ENCODE measurements at places on chromosomes 4 and X.

DNA sequence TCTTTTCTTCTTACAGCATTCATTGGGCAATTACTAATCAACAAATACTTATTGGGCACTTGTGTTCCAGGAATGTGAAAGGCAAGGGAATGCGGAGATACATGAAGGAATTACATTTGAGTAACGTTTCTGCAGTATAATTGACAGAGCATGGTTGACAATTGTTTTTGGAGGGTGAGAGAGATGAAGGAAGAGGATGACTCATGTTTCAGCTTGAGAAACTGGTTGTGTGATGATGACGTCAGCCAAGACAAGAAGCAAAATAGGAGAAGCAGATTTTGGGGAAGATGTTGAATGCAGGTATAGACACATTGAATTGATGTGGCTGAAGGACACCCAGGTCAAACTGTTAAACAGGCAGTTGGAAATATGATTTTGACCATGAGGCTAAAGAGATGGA lies 8.0 kb upstream of the CPEB2 start:
- no peaks in the 10 kb centered on the region for H3K36me3 ChIP-seq
- H3K4me3 ChIP-seq, result no peak overlapping the region
- H3K27ac ChIP-seq, result no peak overlapping the region

- H3K36me3 ChIP-seq, result no peaks in the 10 kb centered on the region
- H3K4me3 ChIP-seq, result no peak overlapping the region
- no peak for DNase-seq
These were observed 93.2 kb downstream of the SHOX start for GRCh38 chrX:723781-724180.

GRCh38 chr4:169745291-169745690 lies 12.5 kb downstream of the HPF1 start:
- no peaks in the 10 kb centered on the region for H3K27me3 ChIP-seq
- H3K36me3 ChIP-seq, result peaks cover 77% of the 10 kb centered on the region
- H3K27ac ChIP-seq, result no peak overlapping the region

- DNase-seq, result no peak
- peaks cover 44% of the 10 kb centered on the region for H3K4me1 ChIP-seq
- H3K4me3 ChIP-seq, result no peak overlapping the region
- H3K27ac ChIP-seq, result no peak overlapping the region
- no peaks in the 10 kb centered on the region for H3K27me3 ChIP-seq
These were observed 202.7 kb downstream of the SPRY1 start for GRCh38 chr4:123599061-123599919.

DNA sequence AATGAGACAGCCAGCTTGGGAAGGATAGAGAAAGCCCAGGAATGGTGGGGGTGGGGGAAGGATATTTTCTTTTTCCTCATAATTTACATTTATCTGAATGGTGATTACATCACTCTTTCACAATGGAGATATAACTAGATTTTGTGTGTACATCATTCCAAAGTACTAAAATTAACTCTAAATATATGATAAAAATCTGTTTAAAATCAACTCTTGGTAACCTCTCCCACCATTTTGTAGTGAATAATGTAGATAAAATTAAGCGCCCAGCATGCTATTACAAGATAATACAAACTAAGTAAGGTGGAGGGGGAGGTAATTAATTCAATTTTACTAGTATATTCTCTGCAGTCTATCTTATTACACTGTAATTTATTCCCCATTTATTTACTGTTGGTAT lies 78.9 kb downstream of the NCAPG start:
- no peak for DNase-seq
- H3K4me1 ChIP-seq, result no peaks in the 10 kb centered on the region
- H3K4me3 ChIP-seq, result no peak overlapping the region
- H3K36me3 ChIP-seq, result peaks cover 9% of the 10 kb centered on the region
- no peaks in the 10 kb centered on the region for H3K27me3 ChIP-seq

- no peak for DNase-seq
- H3K27me3 ChIP-seq, result no peaks in the 10 kb centered on the region
- no peak overlapping the region for H3K4me3 ChIP-seq
- no peaks in the 10 kb centered on the region for H3K4me1 ChIP-seq
- no peak overlapping the region for H3K27ac ChIP-seq
- peaks cover 93% of the 10 kb centered on the region for H3K36me3 ChIP-seq
These were observed 36.4 kb upstream of the MSANTD1 start for GRCh38 chr4:3212391-3213105.

DNA sequence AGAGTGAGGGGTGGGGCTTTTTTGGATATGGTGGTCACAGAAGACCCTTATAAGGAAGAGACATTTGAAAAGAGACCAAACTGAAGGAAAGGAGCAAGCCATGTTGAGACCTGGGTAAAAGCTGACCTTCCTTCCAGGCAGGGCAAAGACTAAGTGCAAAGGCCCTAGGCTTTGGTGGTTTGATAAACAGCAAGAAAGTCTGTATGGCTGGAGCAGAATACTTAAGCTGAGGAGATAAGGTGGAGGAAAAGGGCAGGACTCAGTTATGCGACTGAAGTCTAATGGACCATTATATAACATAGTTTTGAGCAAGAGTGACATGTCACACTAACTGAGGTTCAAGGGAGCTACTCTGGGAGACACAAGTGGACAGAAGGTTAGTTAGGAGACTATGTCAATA lies 20.0 kb downstream of the SH3RF1 start:
- H3K27me3 ChIP-seq, result peaks cover 14% of the 10 kb centered on the region
- H3K4me1 ChIP-seq, result no peaks in the 10 kb centered on the region
- no peak overlapping the region for H3K27ac ChIP-seq
- no peak overlapping the region for H3K4me3 ChIP-seq
- no peaks in the 10 kb centered on the region for H3K36me3 ChIP-seq

DNA sequence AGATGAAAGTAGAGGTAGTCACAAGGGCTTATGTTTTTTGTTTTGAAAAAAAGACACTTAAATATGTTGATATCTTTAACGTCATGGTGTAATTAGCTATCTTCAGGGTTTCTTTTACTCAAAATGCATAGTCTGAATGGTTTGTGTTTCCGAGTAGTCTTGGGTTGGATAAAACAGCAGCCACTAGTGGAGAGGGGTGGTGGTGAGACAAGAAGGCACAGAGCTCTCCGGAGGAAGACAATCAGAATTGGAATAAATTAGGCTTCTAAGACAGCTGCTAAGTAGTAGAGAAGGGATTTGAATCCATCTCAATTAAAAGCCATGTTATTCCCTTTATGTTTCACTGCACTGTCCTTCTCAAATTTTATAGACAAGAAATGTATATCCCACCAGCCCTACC lies 240.4 kb upstream of the VEGFC start:
- H3K4me3 ChIP-seq, result no peak overlapping the region
- no peak overlapping the region for H3K27ac ChIP-seq
- no peaks in the 10 kb centered on the region for H3K4me1 ChIP-seq
- no peak for DNase-seq
- no peaks in the 10 kb centered on the region for H3K36me3 ChIP-seq

- peaks cover 24% of the 10 kb centered on the region for H3K36me3 ChIP-seq
- peaks cover 3% of the 10 kb centered on the region for H3K27me3 ChIP-seq
These were observed 20.2 kb downstream of the ZDHHC9 start for GRCh38 chrX:129823522-129823921.

- DNase-seq, result no peak
- H3K4me1 ChIP-seq, result no peaks in the 10 kb centered on the region
- no peak overlapping the region for H3K4me3 ChIP-seq
- H3K27ac ChIP-seq, result no peak overlapping the region
- H3K36me3 ChIP-seq, result peaks cover 2% of the 10 kb centered on the region
These were observed 31.5 kb downstream of the GRSF1 start for GRCh38 chr4:70808151-70808550.

- peaks cover 5% of the 10 kb centered on the region for H3K36me3 ChIP-seq
- DNase-seq, result no peak
- no peak overlapping the region for H3K27ac ChIP-seq
- H3K4me3 ChIP-seq, result no peak overlapping the region
- H3K4me1 ChIP-seq, result peaks cover 4% of the 10 kb centered on the region
- H3K27me3 ChIP-seq, result no peaks in the 10 kb centered on the region
These were observed 23.6 kb downstream of the MGST2 start for GRCh38 chr4:139689093-139689722.

DNA sequence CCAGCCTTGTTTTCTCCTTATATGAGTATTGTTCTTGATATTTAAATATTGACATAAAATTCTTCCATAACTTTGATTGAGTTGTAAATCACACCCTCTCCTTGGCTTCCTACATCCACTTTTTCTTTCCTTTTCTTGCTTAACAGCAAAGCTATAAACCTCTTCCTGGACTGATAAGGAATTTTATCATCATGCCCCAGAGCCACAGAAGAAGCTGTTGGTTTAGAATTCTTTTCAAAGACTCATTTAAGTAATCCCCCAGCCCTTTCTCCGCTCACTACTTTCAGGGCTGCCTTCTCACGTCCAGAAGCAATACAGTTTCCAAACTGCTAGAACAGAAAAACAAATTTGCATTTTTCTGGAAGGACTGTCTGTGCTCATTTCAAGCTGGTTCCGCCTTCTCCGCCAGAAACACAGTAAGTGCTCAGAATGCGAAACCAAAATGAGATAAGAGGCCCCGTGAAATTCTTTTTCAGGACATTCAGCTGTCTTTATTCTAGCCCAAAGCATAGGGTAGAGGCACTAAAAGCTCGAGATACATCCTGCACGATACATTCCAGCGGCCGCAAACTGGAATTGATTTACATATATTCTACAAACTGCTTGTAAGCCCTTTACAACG lies 849 bp downstream of the MID1 start:
- DNase-seq, result no peak
- no peak overlapping the region for H3K27ac ChIP-seq
- H3K27me3 ChIP-seq, result peaks cover 86% of the 10 kb centered on the region
- no peaks in the 10 kb centered on the region for H3K36me3 ChIP-seq
- peaks cover 9% of the 10 kb centered on the region for H3K4me1 ChIP-seq

GRCh38 chr4:78058591-78059523 lies 1.7 kb downstream of the FRAS1 start:
- DNase-seq, result peak; percentile 38
- peak overlapping the region; percentile 81 for H3K4me3 ChIP-seq
- H3K27ac ChIP-seq, result peak overlapping the region; percentile 58
- peaks cover 86% of the 10 kb centered on the region for H3K27me3 ChIP-seq

DNA sequence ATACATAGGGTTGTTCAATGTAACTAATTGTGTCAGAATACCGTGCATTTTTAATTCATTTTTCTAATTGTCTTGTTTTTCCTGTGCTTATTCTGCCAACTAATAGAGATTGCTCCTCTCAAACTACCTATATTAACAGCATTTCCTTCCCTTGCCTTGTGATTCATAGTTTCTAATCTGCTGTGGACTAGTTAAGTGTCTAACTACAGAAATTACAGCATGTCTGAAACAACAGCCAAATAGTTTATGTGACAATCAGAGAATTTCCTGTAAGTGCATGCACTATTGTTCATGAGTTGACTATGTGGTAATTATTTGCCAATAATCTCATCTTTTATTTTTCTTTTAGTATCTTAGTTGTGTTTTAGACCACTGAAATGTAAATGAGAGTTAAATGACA lies 4.1 kb upstream of the SEC24B start:
- H3K36me3 ChIP-seq, result peaks cover 21% of the 10 kb centered on the region
- H3K27me3 ChIP-seq, result no peaks in the 10 kb centered on the region
- H3K27ac ChIP-seq, result peak overlapping the region; percentile 90
- peaks cover 43% of the 10 kb centered on the region for H3K4me1 ChIP-seq

DNA sequence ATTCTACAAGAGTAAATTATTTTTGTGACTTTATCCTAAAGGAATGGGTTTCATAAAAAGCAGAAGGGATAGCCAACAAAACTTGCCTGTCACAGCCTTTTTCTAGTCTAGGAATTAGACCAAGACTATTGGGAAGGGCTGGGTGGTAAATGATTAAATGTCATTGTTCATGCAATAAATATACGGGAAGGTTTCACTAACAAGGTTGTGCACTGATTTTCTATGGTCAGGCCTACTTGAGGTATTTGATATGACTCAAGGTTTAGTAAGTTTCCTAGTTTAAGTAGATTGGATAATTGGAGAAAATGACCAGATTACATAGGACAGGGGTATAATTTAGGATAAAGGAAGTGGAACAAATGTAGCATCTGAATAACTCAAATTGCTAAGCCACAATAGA lies 249.1 kb upstream of the BMP3 start:
- DNase-seq, result no peak
- H3K4me3 ChIP-seq, result no peak overlapping the region
- H3K27me3 ChIP-seq, result no peaks in the 10 kb centered on the region
- H3K27ac ChIP-seq, result no peak overlapping the region

DNA sequence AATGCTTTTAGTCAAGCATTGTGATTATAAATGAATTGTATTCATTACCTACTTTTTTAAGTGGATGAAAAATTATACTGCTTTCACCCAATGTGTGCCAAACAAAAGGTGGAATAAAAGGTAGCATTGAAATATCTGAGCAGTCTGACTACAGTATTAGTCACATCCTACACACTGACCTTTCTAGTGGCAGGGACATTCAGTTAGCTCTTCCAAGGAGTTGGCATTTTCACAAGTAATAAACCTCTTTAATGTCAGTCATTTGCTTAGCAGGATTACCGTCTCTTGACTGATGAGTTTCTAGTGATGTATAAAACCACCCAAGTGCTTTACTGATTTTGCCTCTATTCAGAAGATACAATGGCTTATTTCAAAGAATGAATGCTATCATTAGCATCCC lies 687.9 kb downstream of the ARAP2 start:
- DNase-seq, result no peak
- H3K27me3 ChIP-seq, result no peaks in the 10 kb centered on the region
- no peaks in the 10 kb centered on the region for H3K36me3 ChIP-seq
- no peak overlapping the region for H3K27ac ChIP-seq
- no peaks in the 10 kb centered on the region for H3K4me1 ChIP-seq

DNA sequence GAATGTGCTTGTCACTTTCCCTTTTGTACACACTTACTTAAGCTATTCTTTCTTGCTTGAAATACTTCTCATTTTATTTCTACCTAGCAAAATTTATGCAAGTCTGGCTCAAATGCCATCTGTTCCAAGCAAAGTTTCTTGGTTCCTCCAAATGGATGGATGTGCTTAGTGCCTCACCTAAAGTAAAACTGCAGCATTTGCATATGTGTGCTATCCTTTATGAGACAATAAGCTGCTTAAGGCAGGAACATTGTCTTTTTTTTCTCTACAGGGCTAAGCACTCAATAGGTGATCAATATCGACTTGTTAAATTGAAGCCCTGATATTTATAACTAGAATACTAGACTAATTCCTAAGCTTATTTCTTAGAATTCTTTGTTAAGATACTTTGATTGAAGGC lies 136.8 kb downstream of the CYLC1 start:
- H3K36me3 ChIP-seq, result no peaks in the 10 kb centered on the region
- no peak overlapping the region for H3K4me3 ChIP-seq
- DNase-seq, result no peak
- no peaks in the 10 kb centered on the region for H3K4me1 ChIP-seq
- peaks cover 2% of the 10 kb centered on the region for H3K27me3 ChIP-seq

DNA sequence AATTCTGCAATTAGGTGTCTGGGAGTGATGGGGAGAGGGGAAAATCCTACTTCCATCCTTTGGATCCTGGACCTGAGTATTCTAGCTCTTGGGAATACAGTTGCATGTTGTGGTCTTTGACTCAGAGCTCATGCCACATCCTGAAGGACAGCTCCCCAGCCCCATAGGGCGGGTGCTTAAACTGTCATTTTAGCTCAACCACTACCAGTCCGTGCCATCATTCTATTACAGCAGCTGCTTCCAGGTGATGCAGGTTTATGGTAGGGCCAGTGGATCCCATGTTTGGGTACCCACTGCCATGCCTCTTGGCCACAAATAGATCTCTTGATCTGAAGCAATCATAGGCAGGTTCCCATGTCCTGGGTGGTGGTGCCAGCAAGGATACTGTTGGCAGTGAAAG lies 34.7 kb downstream of the CCKAR start:
- DNase-seq, result no peak
- peaks cover 3% of the 10 kb centered on the region for H3K27me3 ChIP-seq
- H3K27ac ChIP-seq, result no peak overlapping the region
- no peaks in the 10 kb centered on the region for H3K36me3 ChIP-seq
- peaks cover 9% of the 10 kb centered on the region for H3K4me1 ChIP-seq

- H3K4me3 ChIP-seq, result no peak overlapping the region
- no peak for DNase-seq
- H3K27me3 ChIP-seq, result no peaks in the 10 kb centered on the region
- no peaks in the 10 kb centered on the region for H3K36me3 ChIP-seq
- no peak overlapping the region for H3K27ac ChIP-seq
These were observed 38.2 kb upstream of the BMP2K start for GRCh38 chr4:78737973-78738372.

Data from activated T-cell treated with anti-CD3 and anti-CD28 coated beads, Interleukin-2, amount 50 U/mL, for 24 hours (primary cell).